Activated T-cell treated with anti-CD3 and anti-CD28 coated beads, Interleukin-2, amount 50 U/mL, for 72 hours (primary cell): ENCODE measurements at places on chromosomes 6 and 20. TPM values are rescaled to one million over a fixed set of nuclear protein-coding genes. Genes with fewer than 3 reads are reported as not detected.
A peak's percentile ranks its signal among the peaks of the same experiment; 100 is the strongest.

SCGN gene
- not detected for total RNA-seq

DYNLT2 gene
- total RNA-seq = 1.7 TPM

FGD2 gene
- total RNA-seq = 3.2 TPM

CRISP2 gene
- not detected for total RNA-seq

RNF144B gene
- 9.4 TPM for total RNA-seq

GRM1 gene
- total RNA-seq = not detected

BCLAF1 gene
- 146 TPM for total RNA-seq

OR2J3 gene
- not detected for total RNA-seq

SAMD3 gene
- total RNA-seq = 4.6 TPM

SENP6 gene
- 99.4 TPM for total RNA-seq

ATP9A gene
- total RNA-seq = 3.8 TPM

LINC00237 gene
- 0.49 TPM for total RNA-seq

HTR1E gene
- total RNA-seq = not detected

MTFR2 gene
- 29.4 TPM for total RNA-seq

- no peak for DNase-seq
Observed at GRCh38 chr6:91442342-91442741, 855.5 kb upstream of the MAP3K7 start.

DNA sequence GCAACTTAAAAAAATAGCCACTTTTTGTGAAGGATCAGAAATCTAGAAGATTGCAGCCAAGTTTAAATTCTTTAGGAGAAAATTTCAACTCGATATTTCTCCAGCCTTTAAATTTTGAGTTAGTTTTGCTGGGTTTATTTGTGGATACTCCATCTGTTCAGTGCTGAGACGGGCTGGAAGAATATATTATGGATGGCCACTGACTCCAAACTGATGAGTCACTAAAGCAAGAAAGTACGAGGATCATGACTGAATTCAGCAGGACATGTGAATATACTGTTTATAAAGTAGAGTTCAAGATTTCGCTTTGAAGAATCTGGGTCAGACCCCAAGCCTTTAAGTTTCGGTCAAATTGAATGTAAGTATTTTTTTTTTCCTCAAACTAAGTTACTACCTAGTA, 199.5 kb downstream of the ADGRB3 start:
- DNase-seq = no peak

- no peak for DNase-seq
Observed at GRCh38 chr6:82906489-82906888, 159.2 kb downstream of the UBE3D start.

DNA sequence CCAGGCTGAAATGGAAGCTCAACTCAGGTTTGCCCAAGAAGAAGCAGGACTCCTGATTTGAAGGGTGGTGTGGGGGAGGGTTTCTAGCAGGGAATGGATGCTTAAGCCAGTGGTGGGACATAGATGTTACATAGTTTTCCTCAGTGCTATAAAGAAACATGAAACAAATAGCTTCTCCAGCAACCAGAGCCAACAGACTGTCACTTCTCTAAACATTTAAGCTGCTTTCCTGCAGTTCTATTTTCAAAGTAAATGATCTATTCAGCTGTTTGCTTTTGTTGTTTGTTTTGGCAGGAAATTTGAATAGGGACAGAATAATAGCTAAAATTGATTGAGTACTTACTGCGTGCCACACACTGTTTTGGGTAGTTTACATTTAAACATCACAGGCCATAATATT, 169.0 kb downstream of the UST start:
- no peak for DNase-seq

GRCh38 chr20:25280051-25280573, 32.2 kb downstream of the PYGB start:
- no peak for DNase-seq

- DNase-seq = peak; percentile 71
Observed at GRCh38 chr20:10217721-10218410, 764 bp upstream of the SNAP25 start.

GRCh38 chr6:53734473-53735299, 60.1 kb upstream of the LRRC1 start:
- DNase-seq = peak; percentile 19

DNA sequence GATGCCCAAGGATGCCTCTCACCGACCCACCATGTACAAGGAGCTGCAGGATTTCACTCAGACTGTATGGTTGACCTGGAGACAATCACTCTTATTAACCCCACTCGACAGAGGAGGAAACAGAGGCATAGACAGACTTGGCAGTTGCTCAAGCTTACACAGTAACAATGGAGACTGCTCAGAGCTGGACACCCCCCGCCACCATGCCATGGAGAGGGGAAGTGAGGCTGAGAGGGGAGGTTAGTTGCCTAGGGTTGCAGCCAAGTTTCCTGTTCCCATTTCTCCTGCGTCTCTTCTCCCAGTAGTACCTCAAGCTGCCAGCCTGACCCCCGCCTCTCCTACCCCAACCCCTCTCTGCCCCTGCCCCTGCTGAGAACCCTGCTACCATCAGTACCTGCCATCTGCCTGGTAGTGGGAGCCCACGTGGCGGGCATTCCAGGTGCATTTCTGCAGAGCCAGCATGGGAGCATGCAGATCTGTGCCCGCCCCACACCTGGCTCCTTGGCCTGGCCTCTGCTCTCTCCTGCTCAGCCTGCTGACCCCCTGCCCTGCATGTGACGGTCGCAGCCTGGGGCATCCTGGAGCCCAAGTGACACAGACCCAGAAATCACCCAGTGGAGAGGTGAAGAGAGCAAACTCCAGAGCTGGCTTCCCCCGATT, 157.7 kb downstream of the PREX1 start:
- no peak for DNase-seq

DNA sequence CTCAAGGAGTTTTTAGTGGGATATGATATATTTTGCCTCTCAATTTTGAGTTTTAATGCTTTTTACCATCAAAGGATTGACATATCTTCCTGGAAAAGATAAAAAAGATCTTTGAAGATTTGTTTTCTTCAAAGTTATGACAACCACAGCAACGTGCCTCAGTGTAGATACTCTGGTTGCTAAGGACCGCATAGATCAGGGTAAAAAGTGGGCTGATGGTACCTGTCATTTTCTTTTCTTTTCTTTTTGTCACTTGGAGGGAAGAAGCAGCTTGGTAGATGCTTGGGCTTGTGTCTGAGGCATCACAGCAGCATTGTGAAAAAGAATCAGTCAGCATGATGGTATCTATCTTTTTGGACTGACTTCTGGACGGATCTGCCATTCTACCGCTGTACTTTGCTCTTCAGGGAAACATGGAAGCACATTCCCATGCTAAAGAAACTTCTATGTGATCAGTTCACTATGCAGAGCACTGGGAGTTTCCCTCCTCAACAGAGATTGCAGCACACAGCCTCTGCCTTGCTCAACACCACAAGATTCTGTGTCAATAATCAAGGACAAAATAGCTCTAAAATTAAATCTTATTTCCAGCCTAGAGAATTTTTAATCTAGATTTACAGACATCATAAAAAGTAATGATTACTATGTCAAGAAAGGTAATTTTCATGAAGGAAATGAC, 54.8 kb upstream of the SGK1 start:
- no peak for DNase-seq

- no peak for DNase-seq
Observed at GRCh38 chr6:101931766-101932165, 538.3 kb downstream of the GRIK2 start.

- no peak for DNase-seq
Observed at GRCh38 chr6:110491644-110492317, 15.4 kb upstream of the SLC22A16 start.

GRCh38 chr6:122798099-122798641, 9.1 kb downstream of the SMPDL3A start:
- peak; percentile 38 for DNase-seq

GRCh38 chr20:16488086-16488485, 85.2 kb downstream of the KIF16B start:
- DNase-seq = no peak

DNA sequence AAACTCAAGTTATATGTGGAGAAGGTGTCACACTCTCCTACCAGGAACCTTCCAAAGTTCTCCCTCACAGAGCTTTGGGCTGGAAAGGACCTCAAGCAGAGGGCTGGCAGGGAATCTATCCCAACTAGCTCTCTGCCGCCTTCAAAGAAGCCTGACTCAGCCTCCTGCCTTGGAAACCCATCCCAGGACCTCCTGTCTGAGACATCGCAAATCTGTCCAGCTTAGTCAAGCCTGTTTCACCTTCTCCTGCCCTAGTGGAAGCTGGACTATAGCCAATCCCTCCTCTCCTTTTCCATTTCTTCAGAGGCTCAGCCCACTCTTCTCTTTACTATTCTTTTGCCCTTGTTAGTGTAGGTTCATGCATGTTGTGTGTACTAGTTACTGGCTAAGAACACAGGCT, 48.2 kb upstream of the FOXP4 start:
- no peak for DNase-seq

GRCh38 chr6:142118328-142118727, 14.4 kb upstream of the GJE1 start:
- DNase-seq = no peak

- peak; percentile 5 for DNase-seq
Observed at GRCh38 chr6:108492131-108492766, 68.5 kb upstream of the FOXO3 start.

- no peak for DNase-seq
Observed at GRCh38 chr20:58097943-58098342, 130.5 kb downstream of the ANKRD60 start.

- no peak for DNase-seq
Observed at GRCh38 chr6:79842376-79843040, 104.8 kb downstream of the ELOVL4 start.

DNA sequence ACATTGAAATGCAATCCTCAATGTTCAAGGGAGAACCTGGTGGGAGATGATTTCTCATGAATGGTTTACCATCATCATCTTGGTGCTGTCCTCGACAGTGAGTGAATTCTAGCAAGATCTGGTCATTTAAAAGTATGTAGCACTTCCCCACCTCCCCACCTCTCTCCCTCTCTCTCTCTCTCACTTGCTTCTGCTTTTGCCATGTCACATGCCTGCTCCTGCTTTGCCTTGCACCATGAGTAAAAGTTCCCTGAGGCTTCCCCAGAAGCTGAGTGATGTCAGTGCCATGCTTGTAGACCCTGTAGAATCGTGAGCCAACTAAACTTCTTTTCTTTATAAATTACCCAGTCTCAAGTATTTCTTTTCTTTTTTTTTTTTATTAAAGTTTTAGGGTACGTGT, 60.5 kb downstream of the DST start:
- DNase-seq = no peak

DNA sequence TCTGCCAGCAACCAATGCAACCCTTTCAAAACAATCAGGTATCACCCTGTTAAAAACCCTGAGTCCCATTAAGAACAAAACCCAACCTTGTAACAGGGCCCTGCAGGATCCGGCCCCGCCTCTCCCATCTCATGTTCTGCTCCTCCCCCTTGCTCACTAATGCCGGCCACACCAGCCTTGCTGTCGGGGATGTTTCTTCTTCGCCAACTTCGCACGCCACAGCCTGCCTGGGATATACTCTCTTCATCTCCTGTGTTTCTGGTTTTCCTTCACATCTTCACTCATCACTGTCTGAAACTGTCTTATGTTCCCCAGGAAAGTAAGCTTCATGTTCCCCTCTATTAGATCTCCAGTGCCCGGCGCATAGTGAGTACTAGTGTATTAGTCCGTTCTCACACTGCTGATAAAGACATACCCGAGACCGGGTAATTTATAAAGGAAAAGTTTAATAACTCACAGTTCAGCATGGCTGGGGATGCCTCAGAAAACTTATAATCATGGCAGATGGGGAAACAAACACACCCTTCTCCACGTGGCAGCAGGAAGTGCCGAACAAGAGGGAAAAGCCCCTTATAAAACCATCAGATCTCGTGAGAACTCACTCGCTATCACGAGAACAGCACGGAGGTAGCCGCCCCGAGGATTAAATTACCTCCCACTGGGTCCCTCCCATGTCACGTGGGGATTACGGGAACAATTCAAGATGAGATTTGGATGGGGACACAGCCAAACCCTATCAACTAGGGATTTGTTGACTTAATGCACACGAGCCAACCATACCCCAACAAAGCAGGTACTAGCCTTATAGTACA, 5.1 kb downstream of the TP53RK start:
- no peak for DNase-seq

DNA sequence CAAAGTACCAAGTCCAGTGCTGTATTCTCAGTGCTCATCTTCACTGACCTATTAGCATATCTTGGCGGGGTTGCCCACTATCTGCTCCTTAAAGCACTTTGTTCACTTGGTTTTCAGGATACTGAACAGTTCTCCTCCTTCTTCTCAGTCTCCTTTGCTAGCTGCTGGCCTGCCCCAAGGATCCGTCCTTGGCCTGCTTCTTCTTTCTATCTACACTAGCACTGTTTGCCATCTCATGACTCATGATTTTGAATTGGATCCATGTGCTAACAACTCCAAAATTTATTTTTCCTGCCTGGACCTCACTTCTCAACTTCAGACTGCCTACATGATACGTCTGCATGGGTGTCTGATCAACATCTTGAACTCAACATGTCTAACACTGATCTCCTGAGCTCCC, 15.5 kb downstream of the TPD52L1 start:
- DNase-seq = no peak

DNA sequence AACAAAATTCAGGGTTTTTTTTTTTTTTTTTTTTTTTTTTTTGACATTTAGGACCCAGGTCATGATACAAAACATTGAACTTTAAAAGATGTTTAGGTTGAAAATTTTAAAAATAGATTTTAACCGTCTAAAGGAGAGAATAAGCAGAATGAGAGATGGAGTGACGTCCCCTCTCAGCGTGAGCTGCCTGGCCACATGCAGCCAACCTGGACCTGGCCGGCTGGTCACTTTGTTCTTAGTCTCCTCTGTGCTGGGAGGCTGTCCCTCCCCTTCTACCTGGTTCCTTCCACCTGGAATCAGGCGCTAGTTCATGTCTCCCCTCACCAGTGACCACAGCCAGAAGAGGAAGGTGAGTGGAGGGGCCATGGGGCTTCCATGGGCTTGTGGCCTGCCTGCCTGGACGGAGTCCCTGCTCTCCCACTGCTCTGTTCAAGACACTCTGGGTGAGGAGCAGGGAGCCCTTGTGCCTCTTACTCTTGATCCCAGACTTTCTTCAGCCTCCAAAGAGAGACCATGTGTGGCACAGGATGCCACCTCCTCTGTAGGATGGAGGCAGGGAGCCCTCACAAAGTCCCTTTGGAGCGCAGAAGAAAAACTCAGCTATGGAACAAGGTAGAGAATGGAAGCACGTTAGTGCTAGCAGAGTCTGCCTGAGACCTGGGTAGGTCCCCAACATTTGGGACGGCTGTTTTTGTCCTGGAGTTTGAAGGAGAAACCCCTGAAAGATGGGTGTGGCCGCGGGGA, 31.7 kb downstream of the IRF4 start:
- DNase-seq = no peak

DNA sequence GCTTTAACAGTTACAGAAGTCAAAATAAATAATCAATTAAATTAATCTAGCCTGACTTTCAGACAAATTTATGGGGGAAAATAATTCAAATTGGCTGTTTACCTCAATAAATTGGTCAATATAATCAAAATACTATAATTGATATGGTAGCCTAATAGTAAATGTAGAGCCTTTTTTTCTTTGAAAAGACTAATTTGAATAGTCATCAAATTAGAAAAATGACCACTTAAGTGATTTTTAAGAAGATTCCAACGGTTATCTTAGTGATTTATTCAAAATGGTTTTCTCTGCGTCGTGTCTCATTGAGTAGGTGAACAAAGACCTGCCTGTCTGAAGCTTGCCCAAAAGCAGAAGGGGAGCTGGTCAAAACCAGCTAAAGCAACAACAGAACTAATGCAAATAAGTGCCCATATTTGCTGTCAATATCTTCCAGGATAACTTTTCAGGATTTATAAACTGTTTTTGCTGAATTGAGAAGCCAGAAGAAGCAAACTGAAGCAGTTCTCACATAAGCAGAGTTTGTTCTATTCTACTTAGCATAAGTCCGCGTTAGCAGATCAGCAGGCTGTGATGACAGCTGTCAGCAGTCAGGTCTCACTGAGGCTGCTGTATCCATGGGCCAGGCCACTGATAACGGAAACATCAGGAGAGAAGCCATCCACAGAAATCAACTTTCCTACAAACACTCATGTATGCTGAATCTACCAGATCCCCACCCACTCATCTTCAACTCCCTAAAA, 7.0 kb downstream of the RCAN2 start:
- DNase-seq = no peak
